CD4-positive, alpha-beta T cell treated with Interleukin-2 at 100 ng/mL for 4 hours (primary cell): ENCODE measurements at places on chromosomes 2 and 18.

GRCh38 chr18:9516437-9517064, 41.2 kb downstream of the RALBP1 start:
- peak; percentile 56 for DNase-seq

DNA sequence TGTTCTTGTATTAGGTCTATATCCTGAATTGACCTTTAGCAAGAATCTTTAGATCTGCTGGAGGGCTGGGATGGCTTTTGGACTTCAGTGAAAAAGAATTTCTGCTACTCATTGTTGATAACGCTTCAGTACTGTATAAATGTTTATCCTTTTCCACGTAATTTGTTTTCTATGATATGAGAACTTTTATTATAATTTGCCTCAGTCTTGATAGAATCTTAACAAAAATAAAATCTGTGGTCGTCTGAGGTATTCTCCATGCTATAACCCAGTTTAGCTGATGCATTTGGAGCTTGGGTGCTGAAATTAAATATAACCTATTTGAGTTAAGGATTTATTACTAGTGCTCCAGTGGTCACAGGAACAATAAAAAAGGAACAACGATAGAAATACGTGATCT, 71.1 kb downstream of the ACTR3 start:
- DNase-seq = no peak

DNA sequence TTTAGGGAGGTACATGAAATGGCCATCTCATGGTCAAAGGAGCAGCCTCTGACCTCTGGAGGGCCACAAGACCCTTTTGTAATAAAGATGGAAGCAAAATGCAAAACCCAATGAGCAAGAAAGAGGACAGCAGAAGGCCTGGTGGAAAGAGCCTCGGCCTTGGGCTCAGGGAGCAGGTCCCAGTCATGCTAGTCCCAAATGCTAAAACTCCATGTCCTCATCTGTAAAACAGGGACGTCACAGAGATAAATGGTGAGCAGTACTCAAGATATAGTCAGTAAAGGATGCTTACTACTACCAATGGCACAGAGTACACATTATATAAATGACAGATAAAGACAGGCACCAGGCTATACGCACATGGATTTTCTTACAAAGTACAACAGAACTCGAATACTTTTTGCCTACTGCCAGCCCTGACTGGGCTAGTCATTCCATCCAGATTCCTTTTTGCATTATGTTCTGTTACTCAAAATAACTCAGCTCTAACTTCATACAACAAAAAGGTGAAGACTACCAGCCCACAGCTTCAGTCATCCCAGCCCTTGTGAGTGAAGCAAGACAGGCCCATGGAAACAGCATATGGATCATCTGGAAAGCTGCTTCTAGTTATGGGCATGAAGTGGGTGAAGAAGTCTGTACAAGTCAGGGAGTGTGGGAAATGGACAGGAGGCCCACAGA, 64.9 kb upstream of the TFCP2L1 start:
- no peak for DNase-seq

- DNase-seq = no peak
These were observed 89.5 kb upstream of the LMAN1 start for GRCh38 chr18:59448546-59448945.

- no peak for DNase-seq
These were observed 20.1 kb downstream of the ARL4C start for GRCh38 chr2:234476766-234477165.

- no peak for DNase-seq
These were observed 839.3 kb upstream of the SALL3 start for GRCh38 chr18:78140294-78140693.

DNA sequence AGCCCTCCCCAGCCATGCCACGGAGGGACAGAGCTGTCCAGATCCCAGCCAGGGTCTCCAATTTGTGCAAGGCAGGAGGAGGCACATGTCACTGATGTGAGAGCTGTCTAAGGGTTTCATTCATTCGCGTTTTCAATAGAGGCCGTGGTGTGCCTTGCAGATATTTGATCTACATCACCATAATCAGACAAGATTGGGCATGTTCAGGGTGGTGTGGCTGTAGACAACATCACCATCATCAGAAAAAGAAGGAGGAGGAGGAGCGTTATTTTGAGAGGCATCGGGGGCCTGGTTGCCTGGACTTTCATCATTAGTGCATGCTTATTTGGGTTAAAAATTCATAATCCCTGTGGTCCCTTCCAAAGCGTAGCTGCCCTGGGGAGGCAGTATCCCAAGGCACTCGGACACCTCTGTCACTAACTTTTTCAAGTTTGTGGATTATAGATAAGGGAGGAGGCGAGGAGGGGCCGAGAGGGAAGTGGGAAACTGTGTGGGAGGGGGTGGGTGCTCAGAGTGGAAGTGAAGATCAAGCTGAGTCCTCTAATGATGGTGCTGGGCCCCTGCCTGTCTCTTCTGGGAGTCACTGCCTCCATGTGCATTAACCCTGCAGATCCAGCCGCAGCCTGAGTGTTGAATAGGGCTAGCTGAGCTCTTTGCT, 194.1 kb downstream of the CTIF start:
- DNase-seq = no peak

DNA sequence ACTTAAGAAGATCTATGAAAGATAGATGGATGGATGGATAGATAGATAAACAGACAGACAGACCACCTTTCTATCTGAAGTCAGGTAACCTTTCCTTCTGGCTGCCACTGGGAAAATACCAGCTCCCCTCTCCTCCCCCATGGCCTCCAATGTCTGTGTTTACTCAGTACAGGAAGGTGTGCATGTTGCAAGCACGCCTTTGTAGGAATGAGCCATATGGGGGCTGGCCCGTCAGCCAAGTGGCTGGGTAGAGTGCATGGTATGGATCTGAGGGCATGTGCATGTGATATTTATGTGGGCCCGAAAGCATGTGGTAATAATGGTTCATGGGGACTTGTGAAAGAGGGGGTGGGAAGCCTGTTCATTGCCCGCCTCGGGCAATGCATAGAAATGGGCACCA, 109.2 kb upstream of the FZD7 start:
- no peak for DNase-seq

GRCh38 chr2:224286923-224287322, 115.0 kb downstream of the FAM124B start:
- DNase-seq = no peak

GRCh38 chr2:218060118-218060517, 8.9 kb upstream of the RUFY4 start:
- DNase-seq = no peak

GRCh38 chr2:216922175-216922780, 62.4 kb upstream of the TNP1 start:
- no peak for DNase-seq

- peak; percentile 61 for DNase-seq
These were observed 49.1 kb downstream of the TMEM17 start for GRCh38 chr2:62456721-62457539.

- no peak for DNase-seq
These were observed 379.1 kb upstream of the FIGN start for GRCh38 chr2:164114937-164115336.

- no peak for DNase-seq
These were observed 13.0 kb downstream of the IL37 start for GRCh38 chr2:112923967-112924338.

DNA sequence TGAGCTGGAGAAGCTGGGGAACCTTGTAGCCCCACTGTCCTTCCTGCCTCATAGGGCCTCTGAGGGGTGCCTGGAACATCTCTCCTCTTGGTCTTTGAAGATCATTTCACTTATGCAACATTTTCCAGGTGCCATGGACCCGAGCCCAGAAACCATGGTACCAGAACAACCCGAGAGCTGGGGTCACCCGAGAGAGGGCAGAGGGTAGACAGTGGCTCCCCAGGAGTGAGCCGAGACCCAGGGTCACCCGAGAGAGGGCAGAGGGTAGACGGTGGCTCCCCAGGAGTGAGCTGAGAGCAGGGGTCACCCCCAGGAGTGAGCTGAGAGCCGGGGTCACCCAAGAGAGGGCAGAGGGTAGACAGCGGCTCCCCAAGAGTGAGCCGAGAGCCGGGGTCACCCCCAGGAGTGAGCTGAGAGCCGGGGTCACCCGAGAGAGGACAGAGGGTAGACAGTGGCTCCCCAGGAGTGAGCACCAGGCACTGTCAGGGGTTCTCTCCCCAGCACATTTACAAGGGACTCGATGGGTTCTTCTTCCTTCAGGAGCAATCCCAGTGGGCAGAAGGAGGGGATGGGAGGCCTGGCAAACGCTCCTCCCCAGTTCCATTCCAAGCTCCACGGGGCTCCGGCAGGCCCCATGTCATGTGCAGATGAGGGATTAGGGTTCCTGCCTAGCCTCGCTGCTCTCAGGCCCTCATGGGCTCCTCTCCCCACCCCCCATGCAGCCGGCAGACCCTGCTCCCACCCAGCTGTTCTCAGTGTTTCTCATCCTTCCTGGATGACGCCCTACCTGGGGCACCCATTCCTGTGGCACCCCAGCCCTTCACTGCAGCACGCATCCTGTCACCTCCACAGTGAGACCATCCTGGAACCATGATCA, 163.5 kb downstream of the RTP5 start:
- no peak for DNase-seq

- DNase-seq = no peak
These were observed 24.5 kb downstream of the PTPN18 start for GRCh38 chr2:130380096-130380934.

DNA sequence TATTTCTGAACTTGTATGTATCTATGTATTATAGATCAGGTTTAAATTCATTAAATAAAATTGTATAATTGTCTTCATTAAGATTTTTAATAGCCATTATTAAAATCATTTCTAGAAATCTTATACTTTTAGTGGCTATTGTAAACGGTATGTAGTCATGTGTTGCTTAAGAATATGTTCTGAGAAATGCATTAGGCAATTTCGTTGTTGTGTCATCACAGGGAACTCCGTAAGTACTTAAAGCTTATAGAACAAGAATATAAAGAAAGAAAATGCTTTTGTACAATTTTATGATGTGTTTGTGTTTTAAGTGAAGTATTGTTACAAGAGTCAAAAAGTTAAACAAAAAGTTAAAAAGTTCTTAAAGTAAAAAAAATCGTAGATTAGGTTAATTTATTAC, 765.8 kb downstream of the METTL4 start:
- DNase-seq = no peak

DNA sequence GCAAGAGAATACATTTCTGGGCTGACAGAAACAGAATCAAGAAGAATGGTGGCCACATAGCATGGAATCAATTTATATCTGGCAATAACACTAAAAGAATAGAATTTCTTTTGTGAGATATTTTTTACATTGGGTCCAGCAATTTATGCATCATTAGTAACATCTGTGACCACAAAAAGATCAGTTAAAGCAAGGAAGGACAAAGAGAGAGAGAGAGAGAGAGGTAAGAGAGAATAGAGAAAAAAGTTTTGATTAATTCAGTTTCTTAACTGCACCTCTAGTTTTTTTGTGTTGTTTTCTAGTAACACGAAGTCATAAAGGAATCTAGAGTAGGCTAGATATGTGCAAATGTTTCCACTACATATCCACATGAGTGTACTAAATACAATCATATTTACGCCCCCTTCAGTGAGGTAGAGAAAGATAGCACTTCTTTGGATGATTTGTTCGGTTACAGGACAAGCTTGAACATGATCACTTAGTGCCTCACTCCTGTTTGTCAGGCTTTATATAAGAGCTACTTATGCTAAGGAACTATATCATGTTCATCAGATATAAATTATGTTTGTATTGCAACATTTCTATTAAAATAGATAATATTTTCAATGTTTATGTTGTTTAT, 247.4 kb upstream of the COL3A1 start:
- no peak for DNase-seq

DNA sequence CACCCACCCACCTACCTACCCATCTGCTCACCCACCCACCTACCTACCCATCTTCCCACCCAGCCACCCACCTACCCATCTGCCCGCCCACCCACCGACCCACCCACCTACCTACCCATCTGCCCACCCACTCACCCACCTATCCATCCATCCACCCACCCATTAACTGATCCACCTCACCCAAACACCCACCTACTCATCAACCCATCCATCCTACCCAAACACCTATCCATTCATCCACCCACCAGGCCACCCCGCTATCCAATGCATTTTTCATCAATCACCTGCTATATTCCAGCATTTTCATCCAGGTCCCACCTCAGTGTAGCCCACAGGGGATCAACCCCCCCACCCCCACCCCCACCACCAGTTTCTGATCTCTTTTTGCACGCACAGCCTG, 121.8 kb downstream of the GLI2 start:
- no peak for DNase-seq

- DNase-seq = no peak
These were observed 215.8 kb downstream of the NDUFA10 start for GRCh38 chr2:239809391-239809790.

GRCh38 chr2:6254441-6254840, 562.3 kb downstream of the SOX11 start:
- DNase-seq = no peak

DNA sequence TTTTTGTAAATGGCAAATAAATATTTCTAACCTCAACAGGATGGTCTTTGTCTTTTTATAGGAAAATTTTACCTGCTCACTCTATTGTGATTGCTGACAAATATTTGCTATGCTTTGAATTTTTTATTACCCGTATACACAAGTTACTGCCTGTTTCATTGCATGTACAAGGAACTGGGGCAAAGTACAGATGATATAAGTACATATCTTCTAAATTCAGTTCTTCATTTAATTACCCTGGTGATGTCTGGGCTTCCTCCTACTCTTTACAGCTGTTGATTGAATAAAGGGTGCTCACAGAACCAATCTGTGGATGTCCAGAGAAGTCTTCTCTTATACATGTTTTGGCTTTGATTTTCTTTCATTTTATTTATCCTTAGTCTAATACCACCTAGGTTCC, 26.5 kb downstream of the KCNE4 start:
- DNase-seq = no peak

DNA sequence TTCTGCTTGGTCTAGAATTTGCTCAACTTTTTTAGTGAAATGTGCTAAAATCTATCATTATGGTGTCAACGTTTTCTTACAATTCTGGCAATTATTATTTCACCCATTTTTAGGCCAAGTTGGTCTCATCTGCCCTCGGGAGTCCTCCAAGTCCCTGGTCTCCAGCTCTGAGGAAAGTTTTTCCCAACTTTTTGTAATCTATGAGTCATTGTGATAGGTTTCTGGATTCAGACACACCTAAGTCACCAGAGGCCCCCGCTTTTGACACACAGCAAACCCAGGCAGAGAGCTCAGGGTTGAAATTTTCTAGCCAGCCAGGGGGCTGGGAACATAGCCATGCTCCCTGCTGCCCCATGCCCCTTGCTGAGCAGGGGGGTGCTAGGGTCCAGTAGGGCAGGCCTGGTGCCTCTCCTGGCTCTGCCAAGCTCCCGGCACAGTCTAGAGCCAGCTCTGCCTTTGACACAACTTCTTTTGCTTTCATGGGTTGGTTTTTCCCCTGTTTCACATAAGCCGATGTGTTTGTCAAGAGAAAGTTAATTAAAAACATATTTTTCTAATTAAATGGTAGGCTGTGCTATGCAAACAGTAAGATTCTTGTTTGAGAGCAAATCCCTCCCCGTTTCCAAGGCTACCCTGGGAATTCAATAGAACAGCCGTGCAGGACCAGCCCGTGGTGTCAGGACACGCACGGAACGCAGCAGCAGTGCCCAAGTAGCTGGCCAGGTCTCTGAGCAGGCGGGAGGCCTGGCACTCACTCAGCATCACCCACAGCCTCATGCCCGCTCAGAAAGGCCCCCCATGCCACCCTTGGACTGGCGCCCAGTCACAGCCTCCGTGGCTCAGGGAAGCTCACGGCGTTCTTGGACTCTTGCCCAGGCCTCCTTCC, 25.5 kb upstream of the SNED1 start:
- DNase-seq = no peak

- no peak for DNase-seq
These were observed 32.6 kb downstream of the PPP1R1C start for GRCh38 chr2:182018218-182018617.
